ENCODE measurements at places on chromosomes 11 and 22.
A peak's percentile ranks its signal among the peaks of the same experiment; 100 is the strongest.

GRCh38 chr11:22774716-22775115 is 54.9 kb downstream of the SVIP start:
- no peak for DNase-seq

GRCh38 chr22:46737976-46738646 is at the start of gene CERK:
Gene CERK, minus strand, starts transcription at chr22:46738252. Its CDS starts 104 bp downstream, at chr22:46738148.
- peak; percentile 76 for DNase-seq

DNA sequence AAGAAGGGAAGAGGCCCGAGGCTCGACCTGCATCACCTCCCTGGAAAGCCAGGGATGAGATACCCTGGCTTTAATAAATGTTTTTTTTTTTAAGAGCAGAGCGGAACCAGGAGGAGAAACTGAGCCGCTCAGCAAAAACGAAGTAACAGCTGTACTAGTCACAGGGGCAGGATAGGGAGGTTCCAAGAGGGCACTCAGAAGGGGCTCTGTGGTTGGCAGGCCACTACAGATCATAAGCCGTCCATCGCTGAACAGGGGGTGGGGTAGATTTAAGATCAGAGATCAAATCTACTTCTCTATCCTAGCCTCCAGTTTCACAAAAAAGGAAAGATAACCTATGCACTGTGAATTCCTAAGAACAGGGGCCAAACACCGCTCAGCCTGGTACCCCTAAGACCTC is 625 bp downstream of the EIF3D start:
- DNase-seq = no peak

DNA sequence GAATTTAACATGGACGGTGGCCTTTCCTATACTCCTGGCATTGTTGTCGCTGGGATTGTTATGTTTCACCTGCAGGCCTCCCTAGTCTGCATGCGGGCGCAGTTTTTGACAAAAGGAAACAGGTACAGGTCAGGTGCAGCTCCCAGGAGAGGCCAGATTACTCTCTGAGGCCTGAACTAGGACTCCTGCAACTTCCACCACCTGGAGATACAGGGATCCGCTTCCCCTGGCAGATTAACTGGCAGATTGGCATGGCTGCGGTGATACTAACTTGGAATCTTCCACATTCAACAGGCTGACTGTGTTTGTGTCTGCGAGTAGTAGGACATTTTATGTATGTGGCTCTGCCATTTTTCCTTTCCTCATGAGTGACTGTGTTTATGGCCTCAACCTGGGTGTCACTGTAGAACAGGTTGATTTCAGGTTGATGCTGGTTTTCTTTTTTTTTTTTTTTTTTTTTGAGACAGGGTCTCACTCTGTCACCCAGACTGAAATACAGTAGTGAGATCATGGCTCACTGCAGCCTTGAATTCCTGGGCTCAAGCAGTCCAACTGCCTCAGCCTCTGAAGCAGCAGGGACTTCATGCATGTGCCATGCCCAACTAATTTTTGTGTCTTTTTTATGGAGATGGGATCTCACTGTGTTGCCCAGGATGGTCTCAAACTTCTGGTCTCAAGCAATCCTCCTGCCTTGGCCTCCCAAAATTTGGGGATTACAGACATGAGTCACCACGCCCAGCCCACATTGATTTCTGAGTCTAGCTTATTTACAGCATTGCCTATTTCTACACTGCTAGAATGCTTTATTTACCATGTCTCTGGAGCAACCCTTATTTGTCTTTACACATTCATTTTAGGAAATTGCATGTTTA is 1.7 kb upstream of the USP28 start:
- no peak for DNase-seq

DNA sequence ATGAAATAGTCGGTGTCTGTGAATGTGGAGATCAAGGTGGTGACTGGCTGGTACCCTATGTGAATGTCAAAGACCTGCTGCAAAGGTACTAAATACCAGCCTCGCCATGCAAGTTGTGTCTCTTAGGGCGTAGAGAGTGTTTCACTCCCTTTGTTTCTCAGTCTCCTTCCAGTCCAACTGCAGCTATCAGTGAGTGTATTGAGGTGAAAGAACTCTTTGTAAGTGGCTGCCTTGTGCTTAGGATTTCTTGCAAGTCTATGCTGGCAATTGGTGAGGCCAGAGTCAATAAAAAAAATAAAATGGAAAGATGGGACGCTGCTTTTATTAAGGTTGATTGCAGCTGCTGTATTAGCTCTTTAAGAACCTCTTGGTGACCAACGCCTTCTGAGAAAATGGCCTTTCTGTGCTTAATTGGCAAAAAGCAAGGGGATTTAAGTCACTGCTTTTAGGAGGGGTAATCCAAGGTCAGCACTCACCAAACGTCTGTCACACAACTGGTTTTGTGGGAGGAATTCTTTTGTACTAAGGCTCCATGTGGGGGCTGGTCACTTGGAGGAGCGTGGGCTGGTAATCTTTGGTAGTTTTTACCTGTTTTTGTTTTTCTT is 95.1 kb downstream of the PARVA start:
- DNase-seq = no peak

GRCh38 chr22:44535362-44536095 is 37.5 kb upstream of the RTL6 start:
- DNase-seq = no peak

GRCh38 chr11:116180806-116181600 is 591.8 kb downstream of the BUD13 start:
- no peak for DNase-seq

DNA sequence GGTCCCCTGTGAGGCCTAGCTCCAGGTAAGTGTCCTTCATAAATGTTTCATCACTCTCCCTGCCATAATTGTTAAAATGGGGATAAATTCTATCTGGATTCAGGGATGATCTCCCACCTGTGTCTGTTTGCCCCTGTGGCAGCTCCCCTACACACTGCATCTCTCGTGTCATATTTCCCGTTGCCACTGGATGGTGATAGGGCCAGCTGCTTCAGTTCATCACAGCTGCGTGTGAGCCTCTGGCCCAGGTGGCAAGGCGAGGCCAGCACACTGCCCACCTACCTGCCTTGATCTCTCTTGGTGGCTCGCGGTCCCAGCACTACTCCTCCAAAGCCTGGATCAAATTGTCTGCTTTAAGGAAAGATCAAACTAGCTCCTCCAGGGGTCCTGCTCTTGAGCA is 187.4 kb downstream of the GRIK4 start:
- no peak for DNase-seq

DNA sequence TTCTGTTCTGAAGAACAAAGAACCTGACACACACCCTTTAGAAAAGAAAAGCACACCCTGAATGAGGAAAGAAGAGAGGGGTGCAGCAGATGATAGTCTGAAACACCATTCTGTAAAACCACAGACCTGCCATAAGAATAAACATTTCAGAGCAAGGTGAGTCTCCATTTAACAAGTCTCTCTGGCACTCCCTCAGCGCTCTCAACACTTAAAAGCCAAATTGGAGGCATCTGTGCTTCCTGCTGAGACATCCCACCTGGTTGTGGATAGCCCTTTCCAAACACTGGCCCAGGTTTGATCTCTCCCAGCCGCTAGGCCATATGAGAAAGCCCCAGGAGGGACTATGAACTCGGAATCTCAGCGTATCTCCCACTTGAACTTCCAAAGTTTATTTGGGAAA is 36.3 kb downstream of the ETS1 start:
- no peak for DNase-seq

DNA sequence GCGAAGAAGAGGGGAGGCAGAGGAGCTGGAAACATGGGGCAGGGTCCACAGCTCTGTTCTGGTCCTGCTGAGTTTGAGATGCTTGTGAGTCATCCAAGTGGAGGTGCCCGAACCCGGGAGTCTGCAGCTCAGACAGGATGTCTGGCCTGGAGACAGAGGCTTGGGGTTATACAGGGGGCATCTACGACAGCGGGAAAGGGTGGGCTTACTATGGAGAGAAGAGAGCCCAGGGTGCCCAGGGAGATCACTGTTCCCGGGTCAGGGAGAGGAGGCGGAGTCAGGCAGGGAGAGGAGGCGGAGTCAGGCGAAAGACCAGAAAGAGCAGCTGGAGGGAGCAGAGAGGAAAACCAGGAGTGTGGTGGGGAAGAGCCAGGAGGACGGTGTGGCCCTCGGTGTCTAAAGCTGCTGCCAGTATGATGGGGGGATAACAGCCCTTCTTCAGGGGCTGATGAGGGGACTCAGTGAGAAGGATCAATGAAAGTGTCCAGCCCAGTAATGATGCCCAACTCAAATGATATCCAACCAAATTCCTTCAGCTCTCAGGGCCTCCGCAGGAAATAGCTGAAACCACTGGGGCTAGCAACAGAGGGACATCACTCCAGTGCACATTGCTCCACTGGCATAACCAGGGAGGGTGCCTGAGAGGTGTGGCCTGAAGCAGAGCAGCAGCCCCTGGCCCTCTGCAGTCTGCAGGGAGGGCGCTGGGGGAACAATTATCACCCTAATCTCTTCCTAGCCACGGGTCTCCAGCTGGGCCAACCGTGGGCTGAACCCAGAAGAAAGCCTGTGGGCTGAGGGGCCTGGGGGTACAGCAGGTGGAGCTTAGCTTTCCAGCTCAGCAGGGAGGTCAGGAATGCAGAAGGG is 2.6 kb upstream of the LTBP3 start:
- peak; percentile 51 for DNase-seq

- DNase-seq = no peak
Observed at GRCh38 chr11:15730263-15730994, 615.7 kb downstream of the INSC start.

DNA sequence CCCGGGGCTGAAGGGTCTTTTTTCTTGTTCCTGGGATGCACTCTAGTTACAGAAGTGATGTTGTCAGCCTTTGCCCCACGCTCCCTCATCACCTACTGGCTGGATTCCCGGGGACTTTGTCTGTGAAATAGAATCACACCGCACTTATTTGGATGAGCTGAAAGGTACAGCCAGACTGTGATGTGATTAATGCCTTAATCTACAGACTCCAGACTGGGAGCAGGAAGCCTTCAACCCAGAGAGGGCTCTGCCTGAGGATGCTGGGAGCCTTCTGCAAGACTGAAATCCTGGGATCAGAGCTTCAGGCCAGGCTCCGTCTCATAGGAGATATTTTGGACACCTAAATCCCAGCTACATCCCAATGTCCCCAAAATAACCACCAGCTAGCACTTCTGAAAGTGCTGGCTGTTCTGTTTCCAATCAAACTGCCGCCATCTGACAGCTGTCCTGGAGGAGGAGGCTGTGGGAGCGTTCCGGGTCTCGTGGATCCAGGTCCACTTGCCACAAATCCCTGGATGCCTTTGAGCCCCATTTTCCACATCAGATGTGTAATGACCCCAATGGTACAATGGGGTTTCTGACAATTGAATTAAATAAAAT is 688.5 kb downstream of the TBC1D22A start:
- DNase-seq = no peak

DNA sequence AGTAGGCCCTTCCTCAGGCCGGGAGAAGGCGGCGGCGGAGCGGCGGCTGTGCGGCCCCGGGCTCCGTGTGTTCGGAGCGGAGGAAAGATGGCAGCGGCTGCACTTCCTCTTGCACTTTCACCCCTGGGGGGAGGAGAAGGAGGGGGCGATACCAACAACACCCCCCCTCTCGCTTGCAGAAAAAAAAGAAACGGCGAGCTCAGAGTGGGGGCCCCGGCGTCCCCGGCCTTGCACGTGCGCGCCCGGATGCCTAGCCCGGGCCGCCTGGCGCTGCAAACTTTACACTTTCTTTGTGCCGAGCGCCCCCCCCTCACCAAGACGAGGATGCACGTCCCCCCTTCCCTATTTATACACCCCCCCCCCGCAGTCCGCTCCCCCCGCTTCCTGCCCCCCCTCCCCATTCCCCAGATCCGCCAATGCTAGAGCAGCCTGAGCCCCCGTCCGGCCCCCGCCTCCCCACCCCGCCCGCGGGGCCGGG is at the start of gene PATZ1:
PATZ1 (minus strand) TSS at position 92 of the 478 bp plus-strand sequence. CDS start 744 bp downstream, outside the sequence.
- peak; percentile 88 for DNase-seq

GRCh38 chr22:44671742-44672141 is 30.3 kb upstream of the PRR5 start:
- no peak for DNase-seq

DNA sequence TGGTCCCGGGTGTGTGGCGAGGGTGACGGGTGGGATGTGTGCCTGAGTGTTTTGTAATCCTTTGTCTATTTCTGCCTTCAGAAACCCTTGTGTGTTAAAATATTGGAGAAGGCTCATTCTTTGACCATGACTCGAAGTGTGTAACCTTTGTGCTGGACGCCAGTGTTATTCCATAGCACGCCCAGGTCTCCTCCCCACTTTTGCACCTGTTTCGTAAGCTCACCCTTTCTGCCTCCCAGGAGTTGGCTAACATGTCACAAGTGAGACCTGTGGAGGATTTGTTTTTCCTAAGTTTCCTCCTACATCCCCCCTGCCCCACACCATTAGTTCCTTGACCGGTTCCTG is 382 bp downstream of the C11orf54 start:
- DNase-seq = no peak

DNA sequence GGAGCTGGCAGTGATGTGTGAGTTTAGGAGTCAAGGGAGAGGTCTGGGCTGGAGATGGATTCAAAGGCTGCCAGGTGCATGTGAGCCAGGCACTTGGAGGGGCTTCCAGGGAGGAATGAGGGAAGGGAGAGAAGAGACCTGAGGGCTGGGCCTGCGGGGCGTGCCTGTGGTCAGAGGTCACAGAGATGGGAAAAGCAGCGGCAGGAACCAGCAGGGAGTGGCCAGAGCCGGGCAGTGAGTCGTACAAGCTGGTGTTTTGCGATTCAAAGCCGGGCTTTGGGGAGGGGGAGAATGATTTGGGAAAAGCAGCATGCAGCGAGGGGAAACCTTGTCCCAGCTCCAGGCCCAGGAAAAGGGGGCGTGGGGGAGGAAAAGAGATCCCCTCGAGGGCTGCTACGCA is 96.9 kb upstream of the RTL6 start:
- DNase-seq = no peak

GRCh38 chr11:39304586-39304985 is 2154.9 kb downstream of the LRRC4C start:
- no peak for DNase-seq

DNA sequence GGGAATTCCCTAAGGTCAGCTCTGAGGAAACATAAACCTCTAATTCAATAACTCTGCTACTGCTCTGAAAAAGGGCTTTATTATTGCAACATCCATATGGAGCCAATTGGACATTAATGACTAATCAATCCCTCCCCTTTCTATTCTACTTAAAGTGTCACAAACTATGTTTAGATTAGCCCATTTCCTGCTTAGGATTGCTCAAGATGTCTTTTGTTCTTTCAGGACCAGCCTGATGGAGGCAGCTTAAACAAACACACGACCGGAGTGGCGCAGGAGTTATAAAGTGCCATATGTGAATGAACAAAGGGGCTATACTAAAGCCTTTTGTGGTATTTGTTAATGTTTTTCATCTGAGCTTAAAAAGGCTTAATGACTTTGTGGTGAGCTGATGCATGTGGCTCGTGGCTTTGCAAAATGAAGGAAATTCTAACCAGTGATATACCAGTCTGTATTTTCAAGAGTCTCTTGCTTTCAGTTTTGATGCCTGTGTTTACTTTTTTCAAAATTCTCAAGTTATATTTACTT is 354.4 kb downstream of the SOX6 start:
- no peak for DNase-seq

DNA sequence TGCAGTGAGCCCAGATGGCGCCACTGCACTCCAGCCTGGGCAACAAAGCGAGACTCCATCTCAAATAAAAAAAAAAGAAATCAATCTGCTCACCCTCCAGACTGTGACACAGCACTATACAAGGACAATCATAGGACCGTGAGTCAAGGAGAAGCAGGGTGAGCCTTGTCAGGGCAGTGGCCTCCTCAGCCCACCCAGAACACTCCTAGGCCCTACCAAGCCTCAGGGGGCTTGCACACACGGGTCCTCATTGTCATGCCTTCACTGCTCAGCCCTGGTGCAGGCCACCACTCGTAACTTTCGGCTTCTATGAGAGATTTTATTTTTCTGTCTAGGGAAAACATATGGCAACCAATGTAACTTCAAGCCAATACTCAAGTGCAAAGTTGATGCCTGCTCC is 35.8 kb downstream of the DGCR2 start:
- DNase-seq = no peak
